NCI-H1417 treated with DMSO at 0.1 percent for 48 hours (cell line): ENCODE measurements at places on chromosomes 7 and 10.

DNA sequence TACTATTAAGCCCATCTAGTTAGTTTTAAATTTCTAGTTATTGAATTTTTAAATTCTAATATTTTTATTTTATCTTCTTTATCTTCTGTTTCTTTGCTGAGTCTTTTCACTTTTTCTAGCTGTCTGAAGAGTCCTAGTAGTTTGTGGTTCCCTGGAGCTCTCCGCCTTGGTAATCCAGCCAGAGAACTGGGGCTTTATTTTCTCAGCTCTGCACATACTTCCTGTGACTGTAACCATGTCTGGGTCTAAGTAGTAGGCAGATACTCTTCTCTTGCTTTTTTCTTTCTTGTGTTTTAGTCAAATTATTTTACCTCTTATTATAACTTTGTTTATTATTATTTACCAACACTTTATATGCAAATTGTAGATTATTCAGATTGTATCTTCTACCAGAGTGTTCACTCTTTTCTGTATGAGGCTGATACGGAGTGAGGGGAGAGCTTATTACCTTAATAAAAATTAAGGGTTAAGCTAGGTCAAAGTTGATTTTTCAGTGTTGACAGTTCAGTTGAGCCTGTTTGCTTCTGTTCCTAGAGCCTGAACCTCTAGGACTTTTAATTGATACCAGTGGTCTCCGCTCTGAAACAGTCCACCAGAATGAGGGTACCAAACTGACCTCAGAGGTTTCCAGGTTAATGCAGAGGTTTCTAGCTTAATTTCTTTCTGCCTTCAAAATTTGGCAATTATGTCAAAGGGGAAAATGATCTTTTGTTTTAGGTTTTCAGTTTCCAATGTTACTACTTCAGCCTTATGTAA is 155.4 kb downstream of the ADK start:
- no peak for DNase-seq

GRCh38 chr10:50216894-50217293 is 34.4 kb downstream of the ASAH2 start:
- no peak for DNase-seq

DNA sequence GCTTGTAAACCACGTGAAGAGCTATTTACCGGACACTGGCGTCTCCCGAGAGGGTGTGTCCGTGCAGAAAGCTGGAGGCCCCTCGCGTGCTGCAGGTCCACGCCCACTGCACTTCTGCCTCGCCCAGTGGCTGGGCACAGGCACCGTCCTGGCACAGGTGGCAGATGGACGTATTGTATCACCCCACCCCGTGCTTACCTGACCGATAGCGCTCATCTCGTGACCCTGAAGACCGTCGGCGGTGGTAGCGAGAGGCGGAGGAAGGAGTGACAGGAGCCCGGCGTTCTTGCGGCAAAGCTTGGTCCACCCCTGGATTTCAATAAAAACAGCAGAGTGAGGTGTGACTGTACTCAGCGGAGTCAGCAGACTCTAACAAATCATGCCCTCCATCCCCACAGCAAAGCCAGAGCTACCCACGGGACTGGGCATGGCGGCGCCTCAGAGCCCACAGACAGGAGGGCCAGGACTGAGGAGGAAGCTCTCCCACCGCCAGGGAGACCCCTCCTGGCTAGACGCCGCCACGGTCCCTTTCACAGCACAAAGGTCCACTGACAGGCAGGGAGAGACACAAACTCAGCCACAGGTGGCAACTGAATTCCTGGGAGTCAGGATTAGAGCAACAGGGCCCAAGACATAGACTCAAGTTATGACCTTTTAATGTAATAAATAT is 217.1 kb downstream of the DIP2C start:
- DNase-seq: no peak

GRCh38 chr10:75394221-75394620 is 7.3 kb downstream of the ZNF503 start:
- no peak for DNase-seq

- DNase-seq: no peak
These were observed 128.2 kb downstream of the AKR1D1 start for GRCh38 chr7:138204285-138204981.

DNA sequence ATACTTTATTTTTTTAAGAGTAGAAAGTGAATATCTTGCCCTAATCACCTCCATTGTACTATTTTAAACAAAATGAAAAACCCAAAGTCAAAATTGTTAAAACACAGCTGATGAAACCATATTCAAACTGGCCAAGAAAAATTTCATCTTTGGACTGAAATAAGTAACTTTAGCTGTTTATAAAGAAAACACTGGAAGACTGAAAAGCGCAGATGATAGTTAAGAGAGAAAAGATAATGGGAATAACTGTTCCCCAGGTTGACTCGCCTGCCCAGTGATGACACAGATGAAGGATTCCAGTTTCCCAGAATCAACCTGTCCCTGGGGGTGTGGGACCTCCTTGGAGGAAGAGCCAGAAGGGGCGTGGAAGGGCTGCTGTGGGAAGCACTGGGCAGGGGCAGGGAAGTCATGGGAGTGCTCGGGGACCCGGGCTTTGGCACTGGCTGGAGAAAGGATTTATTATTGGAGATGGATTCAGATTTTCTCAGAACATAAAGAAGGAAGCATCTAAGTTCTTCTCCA is 43.1 kb downstream of the DENND2A start:
- no peak for DNase-seq

DNA sequence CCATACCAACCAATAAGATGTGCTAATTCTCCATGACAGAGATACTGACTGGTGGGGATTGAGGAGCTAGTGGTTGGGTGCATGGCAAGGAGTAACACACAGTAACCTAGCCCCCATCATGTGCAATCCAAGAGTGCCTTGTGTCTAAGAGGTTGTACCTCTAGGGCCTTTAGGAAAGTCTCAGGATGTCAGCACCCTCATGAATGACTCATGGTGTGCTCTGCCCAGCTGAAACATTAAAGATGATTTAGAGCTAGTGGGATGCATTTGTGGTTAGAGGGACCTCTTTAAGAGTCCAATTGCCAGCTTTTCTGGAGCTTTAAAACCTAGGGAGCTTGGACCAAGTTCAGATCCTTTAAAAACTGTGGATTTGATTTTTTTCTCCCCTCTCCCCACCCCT is 181.1 kb downstream of the HERPUD2 start:
- DNase-seq: no peak

DNA sequence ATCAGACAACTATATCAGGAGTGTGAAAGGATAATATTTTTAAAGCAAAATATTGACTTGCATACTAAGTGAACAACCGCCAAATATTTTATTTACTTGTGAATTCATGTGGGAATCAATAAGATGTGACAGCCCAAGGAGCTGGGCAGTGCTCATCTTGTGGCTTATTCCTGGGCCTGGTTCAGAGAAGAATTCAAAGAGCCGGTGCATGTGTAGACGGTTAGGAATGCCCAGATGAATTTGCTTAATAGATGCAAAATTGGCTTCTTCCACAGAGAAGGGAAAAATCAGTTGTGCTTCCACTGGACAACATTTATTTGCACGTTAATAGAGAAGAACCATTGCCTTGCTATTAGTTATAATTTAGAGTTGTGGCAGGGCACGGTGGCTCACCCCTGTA is 4.4 kb downstream of the MYL7 start:
- DNase-seq: no peak

DNA sequence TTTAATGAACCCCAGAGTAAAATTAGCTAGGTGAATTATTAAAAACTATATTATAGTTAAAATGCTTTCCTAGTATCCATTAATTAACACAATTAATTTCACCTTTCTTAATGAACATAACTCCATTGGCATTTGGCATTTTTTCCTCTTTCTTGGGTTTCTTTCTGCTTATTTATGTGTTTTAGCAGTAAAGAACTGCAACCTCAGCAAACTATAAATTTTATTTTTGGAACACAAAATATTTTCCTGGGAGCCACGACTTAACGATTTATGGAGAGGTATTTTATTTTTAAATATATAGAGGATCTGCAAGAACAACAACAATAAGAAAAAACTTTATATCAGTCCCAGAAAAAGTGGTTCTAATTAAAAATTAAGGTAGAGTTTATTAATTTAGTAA is 447.4 kb upstream of the ETV1 start:
- DNase-seq: no peak

DNA sequence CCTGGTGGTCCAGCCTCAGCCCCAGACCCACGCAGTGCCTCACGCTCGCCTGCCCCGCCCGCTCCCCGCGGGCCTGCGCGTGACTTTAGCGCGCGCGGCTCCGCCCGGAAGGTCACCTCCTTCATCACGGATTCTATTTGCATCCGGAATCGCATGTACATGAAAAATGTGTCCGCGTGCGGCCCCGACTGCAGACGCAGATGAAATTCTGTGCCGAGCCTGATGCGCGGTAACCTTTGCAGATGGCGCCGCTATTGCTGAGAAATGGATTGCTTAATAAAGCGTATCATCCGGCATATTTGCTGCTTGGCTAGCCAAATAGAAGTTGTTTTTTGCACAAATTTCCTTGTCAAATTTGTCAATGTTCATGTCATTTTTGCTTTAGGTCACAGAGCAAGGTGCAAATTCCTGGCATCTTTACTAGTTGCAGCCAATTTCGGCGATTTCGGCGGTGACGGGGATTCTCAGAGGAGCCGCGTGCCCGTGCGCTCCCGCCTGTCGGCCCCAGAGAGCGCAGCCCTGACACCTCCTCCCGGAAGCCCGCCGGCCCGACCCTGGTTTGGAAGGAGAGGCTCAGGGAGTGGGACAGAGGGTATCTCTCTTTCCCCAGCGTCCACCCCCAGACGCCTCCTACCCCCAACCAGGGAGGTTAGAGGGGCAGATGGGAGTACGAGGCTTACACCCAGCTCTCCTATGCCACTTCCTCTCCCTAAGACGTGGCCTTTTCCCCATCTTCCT is 85.9 kb upstream of the PAX2 start:
- no peak for DNase-seq

GRCh38 chr7:128912281-128912680 is 1.8 kb upstream of the KCP start:
- DNase-seq: no peak

DNA sequence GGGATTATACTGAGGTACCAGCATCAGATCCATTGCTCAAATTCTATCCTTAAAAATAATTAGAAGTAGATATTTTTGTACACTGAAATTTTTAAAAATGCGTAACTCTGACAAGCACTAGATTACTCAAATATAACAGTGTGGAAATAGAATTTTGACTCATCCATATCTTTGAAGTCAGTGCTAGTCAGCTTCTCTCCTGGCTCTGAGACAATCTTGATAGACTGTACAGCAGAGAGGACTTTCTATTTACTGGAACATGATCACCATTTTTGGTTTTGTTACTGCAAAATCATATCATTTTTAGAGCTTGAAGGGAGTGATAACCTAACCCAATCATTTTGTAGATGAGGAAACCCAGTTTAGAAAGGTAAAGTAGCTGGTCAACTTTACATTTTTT is 195.0 kb downstream of the MTERF1 start:
- DNase-seq: no peak

GRCh38 chr7:43749383-43749940 is 9.0 kb upstream of the BLVRA start:
- DNase-seq: no peak

GRCh38 chr7:86951895-86952294 is 107.6 kb downstream of the ELAPOR2 start:
- DNase-seq: no peak

- no peak for DNase-seq
These were observed 54.7 kb upstream of the AFAP1L2 start for GRCh38 chr10:114458955-114459354.

DNA sequence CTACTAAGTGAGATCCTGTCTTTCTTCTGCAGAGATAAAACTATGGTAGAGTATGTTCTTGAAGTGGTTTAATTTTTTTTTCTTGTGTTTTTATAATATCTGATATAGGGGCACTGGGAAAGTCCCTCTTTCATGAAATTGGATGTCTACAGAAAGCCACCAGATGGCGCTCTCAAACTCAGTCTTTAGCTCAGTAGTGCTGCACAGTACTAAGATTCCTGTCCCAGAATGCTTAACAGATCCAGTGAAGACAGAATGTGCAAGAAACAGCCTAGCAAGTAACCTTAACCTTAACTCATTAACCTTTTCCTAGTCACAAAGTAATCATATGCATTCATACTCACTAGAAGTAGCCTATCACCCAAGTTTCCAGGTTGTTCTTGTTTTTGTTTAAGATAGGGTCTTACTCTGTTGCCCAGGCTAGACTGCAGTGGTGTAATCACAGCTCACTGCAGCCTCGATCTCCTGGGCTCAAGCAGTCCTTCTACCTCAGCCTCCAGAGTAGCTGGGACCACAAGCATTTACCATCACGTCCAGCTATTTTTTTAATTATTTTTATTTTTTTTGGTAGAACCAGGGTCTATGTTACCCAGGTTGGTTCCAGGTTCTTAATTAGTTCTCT is 56.7 kb downstream of the IDE start:
- DNase-seq: no peak

DNA sequence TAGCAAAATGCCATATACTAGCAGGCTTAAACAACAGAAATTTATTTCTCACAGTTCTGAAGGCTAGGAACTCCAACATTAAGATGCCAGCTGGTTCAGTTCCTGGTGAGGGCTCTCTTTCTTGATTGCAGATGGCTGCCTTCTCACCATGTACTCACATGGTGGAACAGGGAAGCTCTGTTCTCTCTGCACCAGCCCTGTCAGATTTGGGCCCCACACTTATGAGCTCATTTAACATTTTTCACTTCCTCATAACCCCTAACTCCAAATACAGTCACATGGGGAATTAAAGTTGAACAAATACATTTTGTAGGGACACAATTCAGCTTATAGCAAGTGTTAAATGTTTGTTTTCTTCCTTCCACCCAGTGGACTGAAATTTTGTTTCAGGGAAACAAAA is 218.6 kb upstream of the TAC1 start:
- no peak for DNase-seq

- DNase-seq: no peak
These were observed 52.7 kb upstream of the ELN start for GRCh38 chr7:73974948-73975926.

DNA sequence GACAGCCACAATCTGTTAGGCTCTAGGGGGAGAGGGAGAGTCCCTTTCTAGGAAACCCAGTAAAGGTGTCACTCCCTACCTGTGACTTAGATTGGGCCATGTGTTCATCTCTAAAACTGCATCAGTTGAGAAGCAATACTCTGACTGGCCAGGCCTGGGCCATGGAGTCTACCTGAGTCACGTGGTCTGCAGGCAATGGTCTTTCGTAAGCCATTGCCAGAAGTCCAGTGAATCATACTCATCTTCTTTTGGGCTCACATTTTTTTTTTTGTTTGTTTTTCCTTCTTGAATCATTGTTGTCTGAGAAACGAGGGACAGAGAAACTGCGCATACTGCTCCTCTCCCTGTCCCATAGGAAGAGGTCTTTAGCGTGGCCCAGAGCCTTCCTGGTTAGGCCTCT is 215.6 kb downstream of the CCSER2 start:
- DNase-seq: no peak
